CD8-positive, alpha-beta memory T cell (primary cell): ENCODE measurements at places on chromosomes 7 and 10.

DNA sequence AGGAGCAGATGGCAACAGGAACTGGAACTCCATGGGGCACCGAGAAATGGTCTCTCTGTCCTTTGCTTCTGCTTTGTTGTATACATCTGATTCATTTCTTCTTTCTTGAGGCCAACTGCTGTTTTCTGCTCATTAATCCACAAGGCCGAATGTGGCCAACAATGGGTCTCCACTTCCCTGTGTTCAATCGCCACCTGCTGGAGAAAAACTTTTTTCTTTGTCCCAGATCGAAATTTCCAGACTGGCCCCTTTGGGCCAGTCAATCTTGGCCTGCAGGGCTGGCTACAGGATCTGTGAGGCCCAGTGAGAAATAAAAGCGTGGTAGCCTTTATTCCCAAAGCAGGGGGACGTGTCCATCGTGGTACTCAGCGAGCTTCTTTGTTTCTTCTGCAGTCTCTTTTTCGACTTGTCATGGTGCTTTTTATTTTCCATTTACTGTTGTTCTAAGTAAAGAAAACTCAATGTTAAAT, 58.8 kb downstream of the PARP12 start:
- DNase-seq: no peak

GRCh38 chr10:32332299-32332750, 14.6 kb downstream of the EPC1 start:
- DNase-seq: peak; percentile 76

GRCh38 chr10:94042834-94043175, 49.1 kb downstream of the PLCE1 start:
- DNase-seq: no peak

DNA sequence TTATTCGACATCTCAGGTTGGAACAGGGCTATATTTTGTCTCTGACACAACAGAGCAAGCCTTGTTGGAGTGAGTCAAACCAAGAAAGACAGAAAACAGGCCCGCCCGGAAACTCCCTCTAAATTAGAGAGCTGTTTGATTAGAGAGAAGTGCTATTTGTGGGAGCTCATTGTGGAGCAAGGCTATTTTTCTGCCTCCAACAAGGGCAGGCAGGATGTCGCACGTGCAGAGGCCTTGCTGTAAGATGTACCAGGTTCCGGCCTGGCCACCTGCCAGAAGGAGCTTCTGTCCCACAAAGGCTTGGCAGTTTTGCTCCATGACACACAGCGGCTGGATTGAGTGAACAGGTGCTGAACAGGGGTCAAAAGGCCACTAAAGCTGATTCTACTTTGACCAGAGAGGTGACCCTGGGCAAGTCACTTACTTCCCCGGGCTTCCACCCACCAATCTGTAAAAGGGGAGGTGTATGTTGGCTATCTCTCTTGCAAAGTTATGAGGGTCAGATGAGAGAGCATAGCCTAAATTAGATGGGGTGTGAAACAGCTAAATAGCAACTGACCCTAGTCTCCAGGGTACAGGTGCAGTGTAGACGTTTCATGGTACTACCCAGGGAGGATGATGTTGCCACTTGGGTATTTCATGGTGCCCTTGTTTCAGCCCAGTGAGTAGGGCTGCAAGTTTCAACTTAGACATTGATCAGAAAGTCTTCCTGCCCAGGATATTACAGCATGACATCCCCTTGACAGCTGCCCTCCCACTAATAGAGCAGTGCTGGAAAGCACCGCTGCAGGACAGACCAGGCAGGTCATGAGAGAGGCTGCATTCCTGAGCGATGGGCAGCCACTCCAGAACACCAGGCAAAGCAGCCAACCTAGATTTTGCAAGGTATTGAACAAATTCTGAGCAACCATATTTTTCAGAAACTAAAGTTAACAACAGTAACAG, 62.0 kb downstream of the VSTM4 start:
- DNase-seq: no peak

DNA sequence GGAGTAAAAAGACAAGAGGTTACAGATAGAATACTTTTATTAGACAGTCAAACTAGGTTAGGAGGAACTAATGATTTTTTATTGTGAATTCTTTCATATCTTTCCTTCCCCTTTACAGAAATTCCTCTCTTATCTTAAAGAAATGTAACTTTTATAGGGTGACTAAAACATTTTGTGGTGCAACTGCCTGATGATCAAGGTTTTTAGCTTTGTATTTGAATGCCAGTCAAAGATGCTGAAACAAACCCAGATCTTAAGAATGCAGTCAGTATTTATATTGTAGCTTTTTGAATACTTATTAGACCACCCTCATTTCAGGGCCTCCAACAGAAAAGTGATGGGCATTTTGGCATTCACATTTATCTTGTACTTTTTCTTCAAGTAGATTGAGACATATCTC, 27.4 kb downstream of the TAX1BP1 start:
- no peak for DNase-seq
